ENCODE measurements at places on chromosomes 6 and 20.

- no peak for DNase-seq
These were observed 46.8 kb downstream of the SPATA2 start for GRCh38 chr20:49868538-49868937.

- no peak for DNase-seq
These were observed 66.9 kb downstream of the GMPR start for GRCh38 chr6:16305246-16305725.

DNA sequence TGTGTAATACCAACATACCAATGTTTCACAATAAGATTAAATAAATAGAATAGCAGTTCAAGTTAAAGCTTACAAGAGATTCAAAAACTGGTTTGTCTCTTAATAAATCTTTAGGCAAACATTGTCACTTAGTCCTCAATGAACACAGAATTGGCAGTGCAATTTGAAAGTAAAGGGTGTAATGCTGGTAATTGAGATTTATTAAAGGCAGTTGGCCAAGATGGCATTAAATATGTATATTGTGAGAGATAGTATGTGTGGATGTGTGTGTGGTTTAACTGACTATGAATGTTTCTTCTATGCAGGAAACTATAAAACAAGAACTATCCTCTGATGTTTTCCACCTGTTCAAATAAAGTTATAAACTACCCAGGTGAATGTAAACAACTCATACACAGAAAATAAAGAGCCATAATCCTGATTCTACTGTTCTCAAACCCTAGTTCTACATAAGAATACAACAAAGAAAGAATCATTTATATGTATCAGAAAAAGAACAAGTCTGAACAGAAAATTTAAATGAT lies 267.9 kb upstream of the PTCHD4 start:
- DNase-seq, result no peak

- DNase-seq, result no peak
These were observed 46.9 kb downstream of the JARID2 start for GRCh38 chr6:15292721-15293302.

DNA sequence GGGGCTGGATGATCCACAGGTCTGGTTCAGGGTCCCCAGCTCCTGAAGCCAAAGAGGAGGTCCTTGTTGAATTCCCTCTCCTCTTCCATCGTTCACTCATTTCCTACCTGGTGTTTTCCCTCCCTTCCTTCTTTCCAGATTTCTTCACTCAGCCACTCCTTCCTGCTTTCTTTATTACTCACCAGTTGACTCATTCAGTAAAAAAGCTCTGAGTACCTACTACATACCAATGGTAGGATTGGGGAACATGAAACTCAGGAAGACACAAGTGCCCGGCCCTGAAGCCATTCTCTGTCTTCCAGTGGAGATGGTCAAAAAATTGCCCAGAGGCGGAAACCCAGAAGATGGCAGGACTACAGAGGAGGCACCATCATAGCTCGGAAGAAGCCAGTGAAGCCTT lies 11.9 kb upstream of the NSFL1C start:
- DNase-seq, result no peak

DNA sequence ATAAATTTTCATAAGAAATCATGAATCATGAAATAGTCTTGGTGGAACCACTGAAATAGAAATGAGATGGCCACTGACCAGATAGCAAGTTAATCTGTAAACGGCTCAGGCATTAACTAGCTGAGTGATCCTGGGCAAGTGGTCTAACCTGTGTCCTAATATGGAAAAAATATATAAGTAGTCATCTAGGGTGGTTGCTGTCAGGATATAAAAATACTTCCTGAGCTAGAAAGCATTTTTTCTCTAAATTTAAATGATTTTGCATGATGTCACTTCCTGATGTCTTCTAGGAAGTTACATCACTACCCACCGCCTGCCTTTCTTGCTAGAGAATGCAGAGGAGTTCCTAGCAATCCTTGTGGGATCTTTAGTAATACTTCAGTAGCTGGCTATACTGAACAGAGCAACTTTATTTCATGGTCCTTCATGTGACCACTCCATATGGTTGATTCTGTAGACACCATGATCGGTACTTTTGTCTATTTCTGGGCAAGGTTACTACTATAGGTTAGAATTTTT lies 228.1 kb upstream of the CEP162 start:
- DNase-seq, result no peak

DNA sequence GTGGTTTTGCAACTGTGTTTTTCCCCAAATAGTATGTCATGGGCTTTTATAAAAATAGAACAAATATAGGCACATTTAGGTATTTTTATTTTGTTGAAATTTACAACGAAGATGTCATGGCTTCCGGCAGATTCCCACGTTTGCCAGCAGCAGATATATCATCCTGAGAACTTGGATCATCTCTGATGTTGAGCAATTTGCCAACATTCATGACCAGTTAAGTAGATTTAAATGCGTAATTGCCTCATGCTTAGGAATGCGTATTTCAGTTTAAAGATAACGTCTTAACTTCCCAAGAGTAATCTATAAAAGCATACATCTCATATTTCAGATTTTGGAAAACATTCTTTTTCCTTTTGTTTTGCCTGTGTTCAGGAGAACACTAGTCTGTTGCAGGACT lies 457.8 kb downstream of the QKI start:
- DNase-seq, result no peak

- no peak for DNase-seq
These were observed 11.0 kb downstream of the E2F3 start for GRCh38 chr6:20412682-20413073.

DNA sequence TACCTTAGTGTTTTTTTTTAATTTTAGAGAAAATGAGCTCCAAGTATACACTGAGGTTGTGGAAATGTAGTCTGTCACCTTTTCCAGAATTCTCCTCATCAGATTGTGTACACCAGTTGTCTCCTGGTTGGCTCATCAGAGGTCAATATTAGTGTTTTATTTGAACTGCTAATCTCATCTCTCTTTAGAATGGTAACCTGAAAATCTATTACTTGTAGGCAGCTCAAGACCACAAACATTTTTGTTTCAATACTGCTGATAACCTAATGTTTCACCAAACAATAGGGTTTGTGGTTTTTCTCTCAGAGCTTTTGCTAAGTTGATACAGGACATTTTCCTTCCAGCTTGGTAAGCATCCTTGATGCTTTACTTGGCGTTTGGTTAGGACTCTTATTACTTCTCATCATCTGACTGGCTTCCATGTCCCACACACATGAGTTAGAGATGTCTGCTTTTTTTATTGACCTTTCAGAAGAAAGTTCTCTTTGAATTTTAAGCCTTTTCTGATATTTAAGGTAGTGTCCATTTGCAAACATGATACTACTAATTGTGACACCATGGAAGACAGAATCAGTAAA lies 15.1 kb downstream of the ADGRG6 start:
- DNase-seq, result no peak

DNA sequence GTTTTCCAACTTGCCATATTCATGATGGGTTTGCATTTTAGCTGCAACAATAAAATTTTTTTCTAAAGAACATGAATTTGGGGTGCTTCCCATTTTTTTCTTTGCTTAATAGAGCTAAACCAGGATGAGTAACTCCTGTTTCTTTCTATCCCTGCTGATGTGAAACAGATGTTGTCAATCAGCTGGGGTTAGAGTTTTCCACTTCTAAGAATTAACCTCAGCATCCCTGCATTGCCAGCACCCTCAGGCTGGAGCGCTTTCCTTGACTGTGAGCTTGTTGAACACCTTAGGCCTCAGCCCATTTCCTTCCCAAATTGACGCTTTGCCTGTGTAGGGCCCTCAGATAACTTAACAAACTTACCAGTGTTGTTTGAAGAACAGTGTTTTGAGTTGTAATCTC lies 74.5 kb downstream of the PTPN1 start:
- no peak for DNase-seq

DNA sequence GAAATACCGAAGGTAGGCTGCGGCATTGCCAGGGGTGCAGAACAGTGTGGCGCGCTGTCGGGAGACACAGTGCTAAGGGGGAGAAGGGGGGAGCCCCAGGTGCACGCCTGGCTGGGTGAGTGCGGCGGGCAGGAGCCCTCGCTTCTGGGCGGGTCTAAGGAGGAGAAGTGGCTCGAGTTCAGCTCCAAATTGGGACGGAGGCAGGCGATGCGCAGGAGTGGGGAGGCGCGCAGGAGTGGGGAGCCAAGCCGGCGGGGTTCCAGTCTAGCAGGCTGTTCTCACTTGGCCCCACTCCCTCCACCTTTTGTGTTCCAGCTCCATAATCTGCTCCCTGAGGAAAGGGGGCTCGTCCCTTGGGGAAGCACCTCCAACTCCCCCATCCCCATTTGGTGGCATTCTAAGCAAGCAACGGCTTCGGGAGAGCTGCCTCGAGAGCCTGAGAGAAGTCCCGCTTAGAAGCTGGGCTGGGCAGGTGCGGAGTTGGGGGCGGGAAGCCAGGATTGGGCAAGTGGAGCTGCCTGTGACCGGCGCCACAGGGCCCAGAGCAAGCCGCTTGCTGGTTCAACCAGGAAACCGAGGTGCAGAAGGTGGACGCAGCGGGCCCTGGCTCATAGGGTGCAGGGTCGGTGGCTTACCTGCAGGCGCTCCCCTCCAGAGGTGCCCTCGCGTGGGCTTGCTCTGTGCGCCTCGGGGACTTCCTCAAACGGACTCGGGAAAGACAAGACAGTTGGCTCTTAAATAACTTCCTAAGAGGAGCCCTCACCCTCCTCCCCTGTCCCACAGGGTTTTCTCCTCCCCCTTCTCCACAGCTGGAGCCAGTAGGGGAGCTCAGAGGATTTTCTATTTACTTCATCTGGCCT lies at the start of gene F13A1:
F13A1 (minus strand) TSS at position 711 of the 860 bp plus-strand sequence. CDS start 1,998 bp downstream, outside the sequence.
- no peak for DNase-seq

- no peak for DNase-seq
These were observed 1.3 kb downstream of the PTK7 start for GRCh38 chr6:43077333-43077809.

- no peak for DNase-seq
These were observed 9.3 kb upstream of the RIPK1 start for GRCh38 chr6:3058957-3059356.

- DNase-seq, result no peak
These were observed 84.5 kb upstream of the LRFN2 start for GRCh38 chr6:40671694-40672050.

DNA sequence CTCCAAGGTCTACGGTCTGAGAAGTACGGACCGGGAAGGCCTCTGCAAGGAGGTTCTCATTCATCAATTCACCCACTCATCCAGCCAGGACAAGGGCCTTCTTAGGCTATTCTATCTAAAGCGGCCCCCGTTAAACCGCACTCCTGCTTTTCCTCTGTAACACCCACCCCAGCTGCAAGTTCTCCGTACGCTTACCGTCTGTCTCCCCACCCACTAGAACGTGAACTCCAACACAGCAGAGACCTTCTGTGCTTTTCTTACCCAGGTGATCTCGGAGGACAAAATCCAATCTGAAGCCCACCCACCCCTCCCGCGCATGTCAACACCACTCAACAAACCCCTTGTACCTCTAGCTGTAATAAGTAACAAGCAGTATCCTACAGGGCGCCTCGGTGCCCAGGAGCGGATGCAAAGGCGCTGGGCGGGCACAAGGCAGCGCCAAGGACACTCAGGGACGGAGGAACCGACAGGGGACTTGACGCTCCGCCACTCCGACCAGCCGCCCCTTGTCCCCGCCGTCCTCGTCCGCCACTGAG lies 351 bp downstream of the AURKA start:
- DNase-seq, result no peak

GRCh38 chr6:22383016-22383415 lies 86.2 kb upstream of the PRL start:
- DNase-seq, result no peak

- no peak for DNase-seq
These were observed 327.9 kb upstream of the SOX4 start for GRCh38 chr6:21265730-21266044.

DNA sequence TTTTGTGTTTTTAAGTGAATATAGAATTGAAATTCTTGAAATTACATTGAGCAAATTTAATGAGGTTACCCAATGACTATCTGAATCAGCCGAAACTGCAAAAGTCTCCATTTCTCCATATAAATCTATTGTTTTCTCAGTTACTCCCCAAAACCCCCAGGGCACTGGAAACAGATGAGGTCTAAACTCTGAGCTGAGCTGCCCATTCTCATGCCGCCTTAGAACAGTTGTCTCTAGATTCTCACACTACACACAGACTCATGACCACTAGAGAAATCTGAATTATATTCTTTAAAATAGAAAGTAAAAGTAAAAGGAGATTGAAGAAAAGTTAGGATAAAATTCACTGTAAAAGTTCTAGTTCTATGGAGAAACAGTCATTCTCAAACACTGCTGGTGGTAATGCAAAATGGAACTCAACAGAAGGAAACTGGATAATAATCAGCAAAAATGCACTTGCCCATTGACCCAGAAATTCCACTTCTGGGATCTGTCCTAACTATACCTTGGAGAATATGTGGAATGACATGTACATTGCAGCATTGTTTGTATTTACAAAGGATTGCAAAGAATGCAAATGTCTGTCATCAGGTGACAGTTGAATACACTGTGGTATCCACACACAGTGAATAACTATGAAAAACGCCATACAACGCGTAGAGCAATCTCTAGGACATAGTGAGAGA lies 125.5 kb downstream of the IPCEF1 start:
- no peak for DNase-seq

- no peak for DNase-seq
These were observed 155.5 kb downstream of the GJA1 start for GRCh38 chr6:121590916-121591315.

- DNase-seq, result no peak
These were observed 711.1 kb downstream of the KIF16B start for GRCh38 chr20:15862178-15862577.

GRCh38 chr20:37537505-37537904 lies 9.8 kb upstream of the BLCAP start:
- DNase-seq, result peak; percentile 12

DNA sequence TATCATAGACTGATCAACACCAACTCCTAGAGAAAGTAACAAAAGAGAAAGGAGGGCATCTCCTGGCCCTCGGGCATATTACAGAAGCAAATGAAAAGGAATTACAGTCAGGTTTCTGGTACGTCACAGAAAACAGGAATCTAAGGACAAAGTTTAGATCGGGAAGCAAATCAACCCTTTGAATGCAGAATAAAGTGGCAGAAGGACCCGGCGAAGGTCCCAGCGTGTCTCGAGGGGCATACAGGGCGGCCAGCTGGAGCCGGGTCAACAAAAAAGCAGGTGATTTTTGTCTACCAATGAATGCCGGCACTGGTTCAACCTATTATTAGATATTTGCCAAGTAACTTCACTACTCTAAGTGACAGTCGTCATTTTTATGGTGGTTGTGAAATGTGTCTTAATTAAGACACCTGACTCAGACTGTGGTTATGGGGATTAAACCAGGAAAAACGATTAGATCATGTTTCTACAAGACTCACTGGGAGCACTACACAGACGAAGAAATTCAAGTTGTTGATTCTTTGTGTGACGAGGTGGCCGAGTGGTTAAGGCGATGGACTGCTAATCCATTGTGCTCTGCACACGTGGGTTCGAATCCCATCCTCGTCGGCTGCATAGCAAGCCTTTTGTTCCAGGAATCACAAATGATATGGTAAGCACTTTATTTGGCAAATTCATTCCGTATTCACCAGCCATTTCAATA lies 12.4 kb upstream of the ZSCAN9 start:
- DNase-seq, result no peak

GRCh38 chr20:59839400-59839799 lies 94.0 kb downstream of the SYCP2 start:
- DNase-seq, result no peak
